ENCODE measurements at places on chromosomes 7 and 10. TPM values are rescaled to one million over a fixed set of nuclear protein-coding genes. Genes with fewer than 3 reads are reported as not detected.
A peak's percentile ranks its signal among the peaks of the same experiment; 100 is the strongest.

GRCh38 chr10:7417103-7417623 lies 6.3 kb upstream of the SFMBT2 start:
- no peak for DNase-seq

DNA sequence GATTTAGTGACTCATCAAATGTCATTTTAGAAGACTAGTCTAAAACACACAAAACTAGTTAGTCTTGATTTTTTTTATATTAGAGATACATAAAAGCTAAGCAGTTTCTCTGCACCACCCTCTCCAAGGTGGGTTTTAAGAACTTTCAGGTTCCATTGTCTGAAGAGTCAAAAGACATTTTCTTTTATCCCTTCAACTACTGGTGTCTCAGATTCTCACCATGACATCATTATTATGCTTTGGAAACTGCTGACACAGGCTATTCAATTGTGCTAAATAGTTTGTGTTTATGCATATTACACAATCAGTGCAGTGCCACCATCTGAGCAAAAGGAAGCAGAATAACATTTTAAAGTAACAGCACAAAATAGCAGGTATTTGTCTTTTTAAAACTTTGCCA lies 52.2 kb downstream of the IGF2BP3 start:
- peak; percentile 32 for DNase-seq

DNA sequence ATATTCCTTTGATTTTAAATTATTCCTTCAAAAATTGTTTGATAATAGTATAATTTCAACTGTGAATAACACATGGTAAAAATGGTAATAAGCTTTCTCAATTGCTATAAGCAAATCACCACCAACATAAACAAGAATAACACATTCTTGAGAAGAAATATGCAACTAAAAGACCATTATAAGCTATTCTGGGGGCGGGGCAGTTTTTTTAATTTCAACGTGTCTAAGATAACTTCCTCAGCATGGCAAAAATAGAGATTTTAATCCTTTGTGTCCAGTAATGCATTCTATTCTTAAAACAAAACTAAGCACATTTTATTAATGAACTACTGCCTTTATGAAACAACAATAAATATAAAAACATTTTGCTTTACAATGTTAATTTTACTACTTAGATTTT lies 1.5 kb downstream of the DNAJC12 start:
- DNase-seq, result no peak

NPY4R gene
- polyA plus RNA-seq, result not detected

TMEM26 gene
- 12.0 TPM for polyA plus RNA-seq
